ENCODE measurements at places on chromosomes 5 and 9.
A peak's percentile ranks its signal among the peaks of the same experiment; 100 is the strongest.

- no peak for DNase-seq
These were observed 71.1 kb upstream of the NEURL1B start for GRCh38 chr5:172569861-172570558.

GRCh38 chr9:77954666-77955015 is 77.0 kb downstream of the GNAQ start:
- no peak for DNase-seq

DNA sequence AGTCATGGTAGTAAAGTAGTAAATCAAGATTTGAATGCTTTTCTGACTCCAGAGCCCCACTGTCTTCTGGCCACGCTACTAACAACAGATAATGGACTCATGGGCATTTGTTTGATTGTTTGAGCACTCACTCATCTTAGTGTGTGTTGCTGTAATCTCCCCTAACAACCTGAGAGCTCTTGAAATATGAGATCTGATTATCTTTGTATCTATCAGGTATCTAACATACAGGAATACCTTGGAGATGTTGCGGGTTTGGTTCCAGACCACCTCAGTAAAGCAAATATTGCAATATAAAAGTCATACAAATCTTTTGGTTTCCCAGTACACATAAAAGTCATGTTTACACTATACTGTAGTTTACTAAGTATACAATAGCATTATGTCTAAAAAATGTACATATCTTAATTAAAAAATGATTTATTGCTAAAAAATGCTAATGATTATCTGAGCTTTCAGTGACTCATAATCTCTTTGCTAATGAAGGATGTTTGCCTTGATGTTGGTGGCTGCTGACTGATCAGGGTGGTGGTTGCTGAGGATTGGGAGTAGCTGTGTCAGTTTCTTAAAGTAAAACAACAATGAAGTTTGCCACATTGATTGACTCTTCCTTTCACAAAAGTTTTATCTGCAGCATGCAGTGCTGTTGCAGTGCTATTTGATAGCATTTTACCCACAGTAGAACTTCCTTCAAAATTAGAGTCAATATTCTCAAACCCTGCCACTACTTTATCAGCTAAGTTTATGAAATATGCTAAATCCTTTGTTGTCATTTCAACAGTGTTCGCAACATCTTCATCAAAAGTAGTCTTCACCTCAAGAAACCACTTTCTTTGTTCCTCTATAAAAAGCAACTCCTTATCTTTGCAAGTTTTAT is 92.2 kb downstream of the ZNF462 start:
- no peak for DNase-seq

- no peak for DNase-seq
These were observed 8.2 kb downstream of the CEP120 start for GRCh38 chr5:123414974-123415373.

- no peak for DNase-seq
These were observed 9.5 kb downstream of the CCDC187 start for GRCh38 chr9:136294437-136294836.

DNA sequence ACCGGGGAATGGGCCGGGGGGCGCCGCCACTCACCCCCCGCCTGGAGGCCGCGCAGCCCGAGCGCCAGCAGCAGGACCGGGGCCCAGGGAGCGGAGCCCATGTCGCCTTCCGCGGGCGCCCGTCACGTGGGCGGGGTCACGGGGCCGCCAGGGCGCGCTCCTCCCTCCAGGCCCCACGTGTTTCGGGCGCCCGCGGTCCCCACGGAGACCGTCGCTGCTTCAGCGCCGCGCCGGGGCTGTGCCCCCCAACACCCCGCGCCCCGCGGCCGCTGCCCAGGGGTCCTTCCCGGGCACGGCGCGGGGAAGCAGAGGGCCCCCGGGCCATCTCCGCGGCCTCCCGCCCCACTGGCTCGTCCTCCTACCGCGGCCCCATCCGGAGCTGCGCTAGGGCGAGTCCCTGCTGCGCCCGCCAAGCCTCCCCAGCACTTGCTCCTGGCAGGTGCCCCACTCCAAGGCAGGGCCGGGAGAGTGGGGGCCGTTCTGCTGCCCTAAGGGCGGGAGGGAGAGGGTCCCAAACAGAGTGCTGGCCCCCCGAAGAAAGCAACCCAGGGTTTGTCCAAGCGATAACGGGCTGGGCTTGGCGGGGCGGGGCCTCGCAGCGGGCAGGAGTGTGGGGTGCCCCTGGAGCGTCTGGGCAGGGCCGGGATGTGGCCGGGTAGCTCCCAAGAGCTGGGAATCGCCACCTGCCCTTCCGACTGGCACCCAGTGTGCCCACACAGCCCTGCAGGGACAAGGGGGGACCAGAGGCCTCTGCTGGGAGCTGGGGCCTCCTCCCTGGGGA is at the start of gene DPP7:
Gene DPP7 (minus strand): TSS at position 121 of the 781 bp plus-strand sequence. CDS start 20 bp downstream, at position 101.
- peak; percentile 55 for DNase-seq

- no peak for DNase-seq
These were observed 154.2 kb downstream of the TSSK1B start for GRCh38 chr5:113280541-113280940.

- DNase-seq, result no peak
These were observed 585.9 kb downstream of the TLR4 start for GRCh38 chr9:118290116-118290515.

GRCh38 chr5:78519198-78519941 is 129.2 kb downstream of the LHFPL2 start:
- no peak for DNase-seq

DNA sequence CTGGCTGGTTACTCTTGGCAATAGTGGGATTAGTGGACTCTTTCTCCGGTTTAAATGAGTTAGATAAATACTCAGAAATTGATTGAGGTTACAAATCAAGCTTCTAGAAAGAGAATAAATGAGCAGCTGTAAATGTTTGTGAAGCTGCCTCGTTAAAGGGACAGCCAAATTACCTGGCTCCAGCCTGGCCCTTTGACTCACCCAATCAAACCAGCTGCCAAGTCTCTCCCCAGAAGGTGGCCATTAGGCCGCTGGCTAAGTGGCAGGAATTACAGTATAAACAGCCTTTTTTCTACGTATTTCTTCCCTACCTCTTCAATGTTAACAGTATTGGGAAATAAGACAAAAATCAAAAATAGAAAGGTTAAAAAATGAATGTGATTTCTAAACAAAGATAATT is 46.0 kb upstream of the SRFBP1 start:
- no peak for DNase-seq

DNA sequence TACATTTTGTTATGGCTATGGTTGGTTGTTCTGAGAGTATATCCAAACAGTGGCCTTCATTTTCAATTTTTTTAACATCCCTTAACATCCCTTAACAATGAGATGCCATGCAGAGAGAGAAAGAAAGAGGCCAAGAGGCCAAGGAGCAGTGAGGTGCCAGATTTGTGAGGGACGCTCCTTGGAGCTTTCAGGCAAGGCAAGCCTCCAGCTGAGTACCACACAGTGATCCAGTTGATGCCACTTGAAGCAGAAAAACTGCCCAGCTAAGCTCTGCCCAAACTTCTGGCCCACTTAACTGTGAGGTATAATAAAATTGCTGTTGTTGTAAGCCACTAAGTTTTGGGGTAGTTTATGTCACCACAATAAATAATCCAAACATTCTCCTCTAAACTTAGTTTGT is 22.6 kb upstream of the EMB start:
- no peak for DNase-seq

DNA sequence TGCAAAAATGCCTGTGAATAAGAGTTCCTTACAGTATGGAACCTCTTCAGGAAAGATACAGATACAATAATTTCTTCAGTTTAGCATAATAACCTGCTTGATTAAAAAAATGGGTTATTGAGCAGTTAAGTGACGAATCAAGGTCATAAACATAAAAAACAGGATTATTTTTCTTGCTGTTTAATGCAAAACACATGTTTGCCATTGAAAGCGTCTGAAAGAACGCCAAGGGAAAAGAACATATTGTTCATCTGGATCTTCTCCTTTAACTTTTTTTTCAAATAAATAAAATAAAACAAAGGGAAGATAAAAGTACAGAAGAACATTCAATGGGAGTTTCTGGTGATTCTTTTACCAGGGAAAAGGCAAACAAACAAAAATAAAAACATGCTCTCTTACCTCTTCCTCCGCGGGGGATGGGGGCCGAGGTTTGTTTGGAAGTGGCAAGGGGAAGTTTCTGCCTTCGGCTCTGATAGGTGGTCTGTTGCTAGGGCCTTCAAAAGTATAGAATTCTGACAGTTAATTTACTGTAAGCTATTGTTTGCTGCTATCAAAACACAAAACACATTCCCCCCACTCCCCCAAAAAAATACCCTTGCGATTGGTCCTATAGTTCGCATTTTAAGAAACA is 20.1 kb downstream of the C5orf58 start:
- no peak for DNase-seq

DNA sequence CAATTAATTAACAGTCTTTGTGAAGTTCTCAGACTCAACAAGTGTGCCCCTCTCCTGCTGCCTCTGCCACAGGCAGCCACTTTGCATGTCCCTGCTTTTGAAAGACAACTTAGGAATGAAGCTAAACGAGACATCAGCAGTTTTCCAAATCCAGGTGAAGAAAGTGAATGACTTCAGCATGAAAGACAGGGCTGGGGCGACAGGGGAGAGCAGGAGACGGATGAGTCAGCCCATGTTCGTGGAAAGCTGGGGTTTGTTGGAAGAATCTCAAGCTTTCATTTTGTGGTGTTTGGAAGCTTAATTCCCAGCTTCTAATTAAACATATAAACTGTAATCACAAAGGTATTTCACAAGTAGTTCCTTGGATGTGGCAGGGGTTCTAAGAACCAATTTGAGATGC is 207.8 kb upstream of the MAP3K1 start:
- DNase-seq, result no peak

DNA sequence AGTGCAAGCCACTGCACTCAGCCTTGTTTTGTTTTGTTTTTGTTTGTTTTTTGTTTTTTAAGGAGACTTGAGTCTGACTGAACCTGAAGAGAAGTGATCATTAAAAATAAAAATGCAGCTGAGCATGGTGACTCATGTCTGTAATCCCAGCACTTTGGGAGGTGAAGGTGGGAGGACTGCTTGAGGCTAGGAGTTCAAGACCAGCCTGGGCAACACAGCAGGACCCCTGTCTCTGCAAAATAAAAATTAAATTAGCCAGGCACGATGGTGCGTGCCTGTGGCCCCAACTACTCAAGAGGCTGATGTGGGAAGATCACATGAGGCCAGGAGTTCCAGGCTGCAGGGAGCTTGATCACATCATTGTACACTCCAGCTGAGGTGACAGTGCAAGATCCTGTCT is 6.2 kb downstream of the SLC1A1 start:
- no peak for DNase-seq

- DNase-seq, result no peak
These were observed 24.4 kb downstream of the SKIC3 start for GRCh38 chr5:95530416-95530815.

GRCh38 chr9:88993871-88994460 is 2.7 kb downstream of the S1PR3 start:
- no peak for DNase-seq

DNA sequence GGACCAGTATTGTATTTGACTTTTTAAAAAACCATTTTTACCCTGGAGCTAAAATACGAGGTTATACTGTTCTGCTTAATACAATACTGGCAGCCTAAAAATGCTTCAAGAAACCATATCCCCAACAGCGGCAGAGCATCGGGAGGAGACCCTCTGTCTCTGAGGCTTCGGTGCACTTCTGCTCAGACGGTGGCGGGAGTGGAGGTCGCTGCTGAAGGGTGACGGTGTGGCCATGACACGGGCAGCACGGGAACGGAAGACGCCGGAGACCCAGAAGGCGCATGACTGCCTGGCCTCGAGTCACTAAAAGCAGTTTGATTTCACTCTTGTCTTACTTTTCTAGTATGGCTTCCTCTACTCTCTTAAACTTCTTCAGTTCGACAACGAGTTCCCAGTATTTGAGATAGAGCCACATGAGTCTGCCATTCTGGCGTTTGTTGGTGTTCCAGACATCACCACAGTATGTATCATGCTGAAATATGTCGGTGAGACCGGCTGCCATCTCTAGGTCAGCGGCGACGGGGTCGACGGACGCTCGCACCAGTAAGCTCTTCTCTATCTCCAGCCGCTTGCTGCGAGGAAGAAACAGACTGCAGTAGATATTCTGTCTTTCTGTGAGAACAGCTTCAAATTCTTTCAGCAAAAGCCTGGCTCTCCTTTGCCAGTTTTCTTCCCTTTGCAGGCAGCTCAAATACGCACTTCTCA is 12.8 kb downstream of the CCDC127 start:
- no peak for DNase-seq

- no peak for DNase-seq
These were observed 543 bp upstream of the ANKRD33B start for GRCh38 chr5:10563110-10563944.

- no peak for DNase-seq
These were observed 67.7 kb upstream of the CCL21 start for GRCh38 chr9:34777666-34778065.

GRCh38 chr5:154296525-154297159 is 106.1 kb downstream of the GALNT10 start:
- DNase-seq, result no peak

- DNase-seq, result no peak
These were observed 42.3 kb upstream of the VDAC1 start for GRCh38 chr5:134046801-134047686.

GRCh38 chr5:10607023-10607665 is 43.3 kb downstream of the ANKRD33B start:
- no peak for DNase-seq

DNA sequence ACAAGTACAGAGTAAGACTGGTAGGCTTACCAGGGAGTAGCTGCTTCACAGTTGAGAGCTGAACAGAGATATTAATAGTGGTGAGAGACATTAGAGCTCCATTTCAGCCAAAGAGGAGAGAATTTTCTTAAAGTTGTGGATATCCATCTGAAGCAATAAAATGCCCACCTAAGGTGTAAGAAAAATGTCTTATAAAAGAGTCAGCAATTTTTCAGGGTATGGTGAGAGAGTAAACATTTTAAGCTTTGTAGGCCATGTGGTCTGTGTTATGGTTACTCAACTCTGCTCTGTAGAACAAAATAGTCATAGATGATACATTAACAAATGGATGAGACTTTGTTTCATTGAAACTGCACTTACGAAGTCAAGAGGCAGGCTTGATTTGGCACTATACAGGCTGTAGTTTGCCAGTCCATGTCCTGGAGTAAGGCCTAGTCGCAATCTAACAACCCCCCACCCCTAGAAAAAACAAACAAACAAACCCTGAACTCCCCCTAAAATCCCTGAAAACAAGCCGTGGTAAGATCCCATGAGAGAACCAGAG is 945.4 kb upstream of the SEMA6A start:
- no peak for DNase-seq

DNA sequence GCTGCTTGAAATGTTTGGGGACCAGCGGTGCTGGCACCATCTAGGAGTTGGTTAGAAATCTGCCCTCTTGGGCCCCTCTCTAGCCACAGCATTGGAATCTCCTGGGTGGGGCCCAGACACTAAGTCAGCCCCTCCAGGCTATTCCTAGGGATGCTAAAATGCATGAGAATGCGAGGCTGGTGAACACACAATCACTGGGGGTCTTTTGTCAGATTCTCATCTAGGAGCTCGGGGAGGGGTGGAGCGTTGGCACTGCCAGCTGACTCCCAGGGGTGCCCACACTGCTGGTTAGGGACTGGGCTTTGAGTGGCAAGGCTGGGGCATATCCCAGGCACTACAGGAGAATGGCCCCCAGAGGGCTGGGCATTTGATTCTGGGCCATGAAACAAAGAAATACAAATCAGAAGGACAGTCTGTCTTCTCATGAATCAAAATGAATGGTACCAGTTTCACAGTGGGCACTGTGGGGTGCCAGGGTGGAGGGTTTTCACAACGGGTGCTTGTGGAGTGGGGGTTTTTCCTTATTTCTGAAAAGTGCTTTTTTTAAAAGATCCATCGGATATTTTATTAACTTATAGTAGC is 127.8 kb upstream of the RAPGEF1 start:
- no peak for DNase-seq
